ENCODE measurements at places on chromosomes 1 and 21.

DNA sequence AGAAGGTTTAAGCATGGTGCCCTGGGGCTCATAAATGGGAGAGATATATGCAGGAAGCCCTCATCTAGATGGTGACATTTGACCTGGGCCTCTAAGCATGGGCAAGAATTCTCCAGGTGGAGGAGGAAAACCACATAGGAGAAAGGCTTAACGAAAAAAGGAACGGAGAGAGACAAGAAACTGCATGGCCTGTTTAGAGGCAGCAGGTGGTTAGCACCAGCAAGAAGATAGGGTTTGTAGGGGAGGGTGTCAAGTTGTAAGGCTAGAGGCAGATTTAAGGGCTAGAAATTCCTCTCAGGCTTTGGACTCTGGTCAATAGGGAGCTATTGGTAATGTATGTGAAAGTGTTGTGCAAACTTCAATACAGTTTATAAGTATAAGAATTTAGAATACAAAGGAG, 8.2 kb upstream of the MAPKAPK2 start:
- DNase-seq = no peak

GRCh38 chr1:193185901-193186731, at the start of gene B3GALT2:
Gene B3GALT2 (minus strand): TSS chr1:193186613. CDS start chr1:193181562, 5,051 bp downstream.
- DNase-seq = no peak

DNA sequence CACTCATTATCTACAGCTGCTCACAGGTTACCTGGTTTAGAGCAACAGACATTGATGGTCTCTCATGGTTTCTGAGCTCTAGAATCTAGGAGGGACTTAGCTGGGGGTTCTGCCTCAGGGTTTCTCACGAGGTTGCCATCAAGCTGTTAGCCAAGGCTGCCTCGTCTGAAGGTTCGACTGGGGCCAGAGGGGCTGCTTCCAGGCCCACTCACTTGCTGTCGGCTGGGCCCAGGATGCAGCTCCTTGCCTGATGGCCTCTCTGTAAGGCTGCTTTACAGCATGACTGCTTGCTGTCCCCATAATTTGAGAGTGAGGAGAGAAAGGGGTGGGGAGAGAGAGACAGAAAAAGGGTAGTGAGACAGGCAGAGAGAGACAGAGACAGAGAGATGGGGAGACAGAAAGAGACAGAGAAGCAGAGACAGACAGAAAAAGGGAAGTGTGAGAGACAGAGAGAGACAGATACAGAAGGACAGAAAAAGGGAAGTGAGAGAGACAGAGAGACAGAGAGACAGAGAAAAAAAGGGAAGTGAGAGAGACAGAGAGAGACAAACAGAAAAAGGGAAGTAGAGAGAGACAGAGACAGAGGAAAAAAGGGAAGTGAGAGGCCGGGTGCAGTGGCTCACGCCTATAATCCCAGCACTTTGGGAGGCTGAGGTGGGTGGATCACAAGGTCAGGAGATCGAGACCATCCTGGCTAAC, 106.8 kb upstream of the C1orf174 start:
- DNase-seq = no peak

- DNase-seq = no peak
These were observed 117.9 kb downstream of the AKT3 start for GRCh38 chr1:243731974-243732625.

DNA sequence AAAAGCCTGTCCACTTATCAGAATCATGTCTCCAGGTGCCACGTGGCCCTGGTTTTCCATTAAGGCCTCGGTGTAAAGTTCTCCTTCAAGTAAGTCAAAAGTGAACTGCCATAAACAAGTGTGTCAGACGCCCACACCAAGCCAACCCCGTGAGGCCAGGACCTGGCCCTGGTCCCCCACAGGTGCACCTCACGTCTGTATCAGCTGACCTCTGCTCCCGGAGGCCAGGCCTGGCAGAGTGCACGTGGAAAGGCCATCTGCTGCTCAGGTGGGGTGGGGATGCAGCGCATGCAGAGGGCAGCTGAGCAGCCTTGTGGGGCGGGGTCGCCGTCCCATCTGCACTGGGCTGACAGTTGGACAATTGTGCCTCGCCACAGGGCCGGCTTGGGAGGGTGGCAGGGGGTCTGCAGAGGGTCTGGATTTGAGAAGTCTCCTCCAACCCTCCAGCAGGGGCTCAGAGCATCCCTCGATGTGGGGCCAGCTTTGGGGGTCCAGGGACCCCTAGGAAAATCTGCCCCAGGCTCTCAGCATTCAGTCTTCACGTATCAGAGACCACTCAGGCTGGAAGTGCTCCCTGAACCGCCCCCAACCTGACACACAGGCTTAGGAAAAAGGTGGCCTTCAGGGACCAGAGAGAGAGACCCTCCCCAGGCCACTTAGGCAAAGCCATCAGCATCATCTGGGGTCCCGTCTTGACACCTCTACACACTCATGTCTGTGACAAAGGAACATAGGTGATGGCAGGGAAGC, 3.0 kb downstream of the SLC19A1 start:
- DNase-seq = no peak

- no peak for DNase-seq
These were observed 94.5 kb upstream of the ARTN start for GRCh38 chr1:43839056-43839455.

DNA sequence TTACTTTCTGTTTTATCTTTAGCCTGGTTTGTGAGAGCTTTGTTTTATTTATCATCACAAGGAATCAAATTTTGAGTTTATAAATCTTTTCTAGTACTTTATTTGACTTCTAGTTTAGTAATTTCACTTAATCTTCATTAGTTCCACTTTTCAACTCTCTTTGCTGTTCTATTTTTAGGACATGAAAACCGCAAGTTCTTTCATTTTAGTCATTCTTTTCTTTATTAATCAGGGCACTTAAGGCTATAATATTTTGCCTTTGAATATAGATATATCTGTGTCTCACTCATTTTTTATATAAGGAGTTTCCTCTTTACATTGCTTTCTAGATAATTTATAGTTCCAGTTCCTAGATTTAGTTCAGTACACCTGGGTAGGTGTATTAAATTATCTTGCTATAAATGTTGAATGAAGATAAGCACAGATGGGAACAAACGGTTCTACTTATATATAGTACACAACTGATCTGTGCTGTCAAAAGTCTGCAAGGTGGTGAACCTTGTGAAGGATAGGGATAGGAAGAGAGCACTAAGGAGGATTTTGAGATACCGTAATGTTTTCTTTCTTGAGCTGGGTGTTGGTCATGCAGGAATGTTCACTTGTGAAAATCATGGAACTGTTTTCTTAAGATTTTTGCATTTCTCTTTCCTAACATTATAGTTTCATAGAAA, 402.3 kb downstream of the RYR2 start:
- no peak for DNase-seq

- DNase-seq = no peak
These were observed 35.3 kb downstream of the TFF3 start for GRCh38 chr21:42279888-42280287.

DNA sequence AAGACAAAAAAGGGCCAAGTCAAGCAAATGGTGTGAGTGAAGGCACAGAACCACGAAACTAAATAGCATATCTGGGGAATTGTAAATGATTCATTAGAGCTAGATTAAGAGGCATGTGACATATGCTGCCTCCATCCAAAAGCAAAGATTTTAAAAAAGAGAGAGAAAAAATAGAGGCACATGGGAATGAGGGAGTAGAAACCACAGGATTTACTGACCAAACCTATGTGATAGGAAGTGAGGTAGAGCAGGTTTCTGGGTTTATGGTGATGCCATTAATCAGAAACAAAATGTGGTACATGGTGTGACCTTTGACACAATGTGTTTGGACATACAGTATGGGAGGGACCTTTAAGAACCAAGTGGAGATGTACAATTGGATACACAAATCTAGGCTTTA, 13.6 kb downstream of the C1orf52 start:
- no peak for DNase-seq

GRCh38 chr21:18253799-18254198, 9.2 kb downstream of the CHODL start:
- no peak for DNase-seq

DNA sequence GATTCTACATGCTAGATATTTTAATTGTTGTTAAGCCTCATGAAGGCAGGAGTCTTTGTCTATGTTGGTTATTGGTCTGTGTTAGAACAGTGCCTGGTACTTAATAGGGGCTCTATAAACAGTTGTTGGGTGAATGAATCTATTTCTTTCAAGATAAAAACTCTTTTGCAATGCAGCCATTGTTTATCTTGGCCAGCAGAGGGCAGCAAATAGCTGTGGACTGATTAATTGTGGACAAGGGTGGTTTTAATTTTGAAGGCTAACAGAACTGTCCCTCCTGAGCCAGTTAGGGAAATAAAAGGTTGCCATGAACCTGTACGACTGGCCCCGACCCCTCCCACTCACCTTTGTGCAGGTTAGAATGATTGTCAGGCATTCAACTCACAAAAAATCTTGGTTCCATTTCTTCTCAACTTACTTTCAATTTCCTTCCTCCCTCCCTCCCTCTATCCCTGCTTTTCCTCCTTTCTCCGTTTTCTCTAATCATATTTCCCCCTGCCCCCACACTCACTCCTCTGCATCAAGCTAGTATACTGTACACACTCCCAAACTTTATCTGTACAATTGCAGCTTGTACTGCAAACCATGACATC, 66.3 kb upstream of the DIRAS3 start:
- no peak for DNase-seq

DNA sequence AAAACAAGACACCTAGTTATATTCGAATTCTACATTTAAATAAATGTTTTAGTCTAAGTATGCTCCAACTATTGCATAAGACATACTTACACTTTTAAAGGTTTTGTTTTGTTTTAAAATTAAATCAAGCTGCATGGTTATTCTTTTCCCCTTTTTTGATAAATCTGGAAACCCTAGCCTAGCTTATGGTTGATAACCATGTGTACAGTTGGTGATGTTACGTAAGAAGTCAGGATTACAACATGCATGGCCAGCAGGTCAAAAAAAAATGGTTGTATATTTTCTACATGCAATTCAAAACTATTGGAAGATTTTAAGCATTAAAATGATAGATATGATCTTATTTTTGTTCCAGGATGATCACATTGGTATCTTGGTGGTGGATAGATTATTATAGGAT, 1600.6 kb downstream of the PLA2G4A start:
- no peak for DNase-seq

DNA sequence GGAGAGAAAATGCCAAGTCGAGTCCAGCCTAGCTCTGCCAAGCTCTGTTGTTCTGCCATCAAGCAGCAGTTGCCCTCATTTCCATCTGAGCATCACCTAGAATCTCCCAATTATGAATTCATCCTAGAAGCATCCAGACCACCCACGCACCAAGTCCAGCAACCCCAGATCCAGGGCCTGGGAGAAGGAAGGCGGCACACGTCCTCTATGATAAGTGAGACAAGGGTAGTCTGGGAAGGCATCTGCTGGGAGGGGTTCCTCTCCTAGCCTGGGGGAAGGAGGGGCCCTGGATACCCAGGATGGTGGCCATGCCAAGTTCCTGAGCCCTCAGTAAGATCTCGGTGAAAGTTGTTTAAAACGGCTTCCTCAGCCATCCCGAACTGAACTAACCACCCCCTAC, 70.7 kb downstream of the VWA5B1 start:
- DNase-seq = no peak

GRCh38 chr1:230641900-230642262, 400 bp upstream of the COG2 start:
- DNase-seq = no peak

Data from epithelial cell of proximal tubule (primary cell).